ENCODE measurements at places on chromosomes 2 and 18. TPM values are rescaled to one million over a fixed set of nuclear protein-coding genes. Genes with fewer than 3 reads are reported as not detected.

The CMPK2 gene
- 10.6 TPM for total RNA-seq

The OLA1 gene
- 49.8 TPM for total RNA-seq

The LGALSL gene
- 30.6 TPM for total RNA-seq

The GALNT5 gene
- 35.9 TPM for total RNA-seq

- H3K36me3 ChIP-seq = no peaks in the 10 kb centered on the region
- DNase-seq = peak; percentile 44
- H3K4me1 ChIP-seq = no peaks in the 10 kb centered on the region
- H3K27ac ChIP-seq = no peak overlapping the region
- no peak overlapping the region for H3K4me3 ChIP-seq
- H3K27me3 ChIP-seq = no peaks in the 10 kb centered on the region
Measured at GRCh38 chr2:41880561-41881243, 167.1 kb upstream of the PKDCC start.

DNA sequence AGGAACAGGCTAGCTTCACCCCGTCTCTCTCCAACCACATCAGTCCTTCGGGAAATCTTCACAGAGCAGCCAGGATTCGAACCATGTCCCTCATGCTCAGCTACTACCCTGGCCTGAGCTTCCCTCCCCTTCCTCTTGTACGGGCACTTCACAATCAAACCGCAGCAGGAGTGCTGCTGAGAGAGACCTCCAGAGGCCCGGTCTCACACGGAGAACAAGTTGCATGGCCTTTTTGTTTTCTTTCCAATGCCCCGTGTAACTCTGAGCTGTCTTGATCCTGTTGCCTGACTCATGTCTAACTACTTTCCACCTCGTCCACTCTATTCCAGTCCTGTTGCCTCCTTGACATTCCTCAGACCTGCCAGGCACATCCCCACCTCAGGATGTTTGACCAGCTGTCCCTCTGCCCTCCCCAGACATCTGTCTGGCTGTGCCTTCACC is 25.4 kb downstream of the FBLN7 start:
- DNase-seq = no peak
- no peak overlapping the region for H3K4me3 ChIP-seq
- H3K4me1 ChIP-seq = no peaks in the 10 kb centered on the region
- H3K27me3 ChIP-seq = no peaks in the 10 kb centered on the region
- no peaks in the 10 kb centered on the region for H3K36me3 ChIP-seq

DNA sequence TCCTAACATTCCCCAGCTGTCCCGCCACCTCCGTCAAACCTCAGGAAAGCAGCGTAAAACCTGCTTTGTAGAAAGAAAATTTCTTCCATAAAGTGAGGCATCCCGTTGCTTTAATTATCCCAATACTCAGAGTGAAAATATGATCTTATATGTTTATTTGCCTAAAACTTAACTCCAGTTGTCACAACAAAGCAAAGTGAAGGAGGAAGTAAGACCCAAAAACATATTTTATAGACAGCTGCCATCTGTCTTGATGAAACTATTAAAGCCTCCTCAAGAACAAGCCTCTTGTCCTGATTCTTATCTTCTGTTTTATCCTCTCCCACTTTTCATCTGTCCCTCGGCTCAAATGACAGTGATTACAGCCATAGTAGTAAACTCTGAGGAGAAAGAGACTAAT is 28.9 kb upstream of the LPIN2 start:
- H3K27ac ChIP-seq = no peak overlapping the region
- no peaks in the 10 kb centered on the region for H3K27me3 ChIP-seq
- no peaks in the 10 kb centered on the region for H3K4me1 ChIP-seq
- no peaks in the 10 kb centered on the region for H3K36me3 ChIP-seq
- no peak for DNase-seq

GRCh38 chr18:489244-490023 is 11.1 kb downstream of the COLEC12 start:
- no peak overlapping the region for H3K4me3 ChIP-seq
- DNase-seq = no peak
- H3K27ac ChIP-seq = no peak overlapping the region
- no peaks in the 10 kb centered on the region for H3K27me3 ChIP-seq

DNA sequence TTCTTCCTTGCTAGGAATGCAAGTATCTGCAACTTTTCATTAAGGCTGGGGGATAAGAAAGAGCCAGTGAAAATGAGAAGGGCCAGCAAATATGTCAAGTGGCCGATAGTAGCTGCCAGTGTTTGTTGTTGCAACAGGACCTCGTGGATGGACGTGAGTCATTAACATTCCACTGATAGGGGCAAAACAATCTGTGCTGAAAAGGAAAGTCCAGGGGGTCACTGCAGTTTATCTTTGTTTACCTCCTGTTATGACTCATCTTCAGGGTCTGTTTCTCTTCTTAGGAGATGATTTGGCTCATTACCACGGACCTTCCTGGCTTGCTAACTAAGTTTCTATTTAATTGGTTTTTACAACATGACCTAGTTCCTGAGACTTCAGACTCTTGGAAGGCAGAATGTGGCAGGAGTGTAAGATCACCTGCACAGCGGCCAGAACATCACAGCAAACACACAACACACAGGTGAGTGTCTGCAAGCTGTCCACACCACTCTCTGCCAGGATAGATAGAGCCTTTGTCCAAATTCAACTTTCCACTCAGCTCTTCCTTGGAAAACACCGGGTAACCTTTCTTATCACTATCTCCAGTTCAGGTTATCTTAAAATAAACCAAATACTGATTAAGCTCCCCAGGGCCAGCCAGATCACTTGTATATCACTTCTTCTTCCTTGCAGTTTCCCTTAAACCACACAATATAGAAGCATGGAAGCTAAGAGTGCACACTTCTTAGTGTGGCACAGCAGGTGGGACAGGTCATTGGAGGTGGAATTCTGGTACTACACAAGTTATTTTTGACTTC is 157.5 kb upstream of the LMAN1 start:
- H3K4me3 ChIP-seq = no peak overlapping the region
- peak overlapping the region; percentile 60 for H3K27ac ChIP-seq
- no peaks in the 10 kb centered on the region for H3K36me3 ChIP-seq
- peaks cover 74% of the 10 kb centered on the region for H3K4me1 ChIP-seq

DNA sequence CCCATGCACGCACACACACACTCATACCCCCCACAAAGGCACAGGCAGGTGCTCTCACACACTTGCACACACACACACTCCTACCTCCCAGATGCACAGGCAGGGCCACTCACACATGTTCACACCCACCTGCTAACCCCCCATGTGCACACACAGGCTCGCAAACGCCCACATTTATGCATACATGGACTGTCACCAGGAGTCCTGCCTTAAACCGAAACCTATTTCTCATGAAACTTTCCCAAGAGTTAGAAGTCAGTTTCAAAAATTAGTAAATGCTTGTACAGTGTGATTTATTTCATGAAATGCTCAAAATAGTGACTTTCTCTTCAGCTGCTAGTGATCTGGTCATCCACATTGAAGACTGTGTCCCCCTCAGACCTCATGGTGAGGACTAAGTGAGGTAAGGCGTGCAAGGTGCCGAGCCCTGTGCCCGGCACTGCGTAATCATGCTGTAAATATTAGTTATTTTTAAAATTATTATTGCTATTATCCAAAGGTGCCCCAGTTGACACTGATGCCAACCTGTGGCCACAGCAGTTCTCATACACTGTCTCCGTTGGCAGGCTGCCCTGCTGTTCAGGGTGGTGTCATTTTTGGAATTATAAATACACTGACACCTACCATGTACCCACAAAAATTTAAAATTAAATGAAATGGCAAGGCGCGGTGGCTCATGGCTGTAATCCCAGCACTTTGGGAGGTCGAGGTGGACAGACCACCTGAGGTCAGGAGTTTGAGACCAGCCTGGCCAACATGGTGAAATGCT is 12.4 kb downstream of the CNNM4 start:
- no peaks in the 10 kb centered on the region for H3K36me3 ChIP-seq
- DNase-seq = no peak
- no peak overlapping the region for H3K4me3 ChIP-seq
- H3K27ac ChIP-seq = no peak overlapping the region
- H3K4me1 ChIP-seq = peaks cover 12% of the 10 kb centered on the region

Data from lung (tissue), 17 donors.